ENCODE measurements at places on chromosomes 13 and 19.

GRCh38 chr13:99434258-99434788 is 66.9 kb upstream of the TM9SF2 start:
- H3K27ac ChIP-seq: no peak overlapping the region
- H3K4me3 ChIP-seq: no peak overlapping the region
- peaks cover 6% of the 10 kb centered on the region for H3K27me3 ChIP-seq

- DNase-seq: peak; percentile 5
- H3K36me3 ChIP-seq: no peaks in the 10 kb centered on the region
- peaks cover 2% of the 10 kb centered on the region for H3K27me3 ChIP-seq
- no peak overlapping the region for H3K27ac ChIP-seq
- no peaks in the 10 kb centered on the region for H3K4me1 ChIP-seq
Measured at GRCh38 chr13:111961236-111961635, 105.7 kb upstream of the SOX1 start.

GRCh38 chr13:75373988-75374387 is 108.0 kb downstream of the TBC1D4 start:
- H3K27ac ChIP-seq: peak overlapping the region; percentile 13
- H3K27me3 ChIP-seq: no peaks in the 10 kb centered on the region
- no peak for DNase-seq
- H3K4me1 ChIP-seq: peaks cover 22% of the 10 kb centered on the region

GRCh38 chr13:99258210-99258860 is at the start of gene GPR18:
Gene GPR18, minus strand, starts transcription at chr13:99258379. Its CDS starts 2,507 bp downstream, at chr13:99255872.
- peaks cover 14% of the 10 kb centered on the region for H3K36me3 ChIP-seq
- H3K4me3 ChIP-seq: no peak within 1 kb of the TSS
- H3K27me3 ChIP-seq: no peaks in the 10 kb centered on the region
- no peaks in the 10 kb centered on the region for H3K4me1 ChIP-seq

DNA sequence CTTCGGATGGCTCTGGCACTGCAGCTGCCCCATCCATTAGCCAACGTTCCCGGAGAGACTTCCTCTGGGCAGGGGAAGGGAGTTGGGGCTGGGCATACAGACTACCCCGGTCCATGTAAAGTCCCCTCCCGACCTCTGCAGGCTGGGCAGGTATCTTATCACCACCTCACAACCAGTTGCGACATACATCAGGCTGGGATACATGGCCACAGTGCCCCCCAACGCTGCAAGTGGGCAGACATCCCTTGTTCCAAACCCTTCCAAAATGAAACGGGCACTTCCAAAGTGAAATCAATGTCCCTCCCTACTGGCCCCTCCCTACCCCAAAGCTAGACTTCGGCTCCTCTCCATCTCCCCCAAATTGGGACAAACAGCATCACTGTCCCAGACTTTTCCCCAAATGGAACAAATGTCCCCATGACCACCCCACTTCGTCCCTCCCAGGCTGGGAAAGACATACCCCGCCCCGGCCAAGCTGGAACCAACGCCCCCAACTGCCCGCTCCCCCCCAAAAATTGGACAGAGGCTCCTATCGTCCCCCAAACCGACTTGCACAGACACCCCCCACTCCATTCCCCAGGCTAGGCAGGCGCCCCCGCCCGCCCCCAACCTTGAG is 5.0 kb downstream of the PALM3 start:
- H3K27ac ChIP-seq: no peak overlapping the region
- no peak for DNase-seq

- H3K4me3 ChIP-seq: no peak overlapping the region
- H3K4me1 ChIP-seq: peaks cover 6% of the 10 kb centered on the region
- no peaks in the 10 kb centered on the region for H3K27me3 ChIP-seq
- H3K36me3 ChIP-seq: no peaks in the 10 kb centered on the region
- H3K27ac ChIP-seq: no peak overlapping the region
Measured at GRCh38 chr13:42027286-42027685, 21.2 kb upstream of the DGKH start.

DNA sequence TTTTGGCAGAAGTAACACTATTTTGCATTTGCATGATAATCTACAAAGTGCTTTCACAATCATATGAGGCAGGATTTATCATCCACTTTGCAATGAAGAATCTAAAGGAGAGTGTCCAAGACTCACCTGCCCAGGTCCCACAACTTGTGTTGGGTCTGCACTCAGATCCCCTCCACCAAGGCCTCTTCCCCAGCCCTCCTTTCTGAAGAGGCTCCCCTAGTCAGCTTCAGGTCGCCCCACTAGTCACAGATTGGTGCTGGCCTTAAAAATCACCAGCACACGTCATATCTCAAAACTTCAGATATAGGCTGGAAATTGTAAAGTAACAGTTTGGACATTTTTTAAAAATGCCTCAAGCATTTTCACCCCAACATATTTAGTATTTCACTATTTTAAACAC is 17.5 kb downstream of the ATP7B start:
- DNase-seq: no peak
- H3K27ac ChIP-seq: peak overlapping the region; percentile 26
- H3K27me3 ChIP-seq: no peaks in the 10 kb centered on the region
- H3K36me3 ChIP-seq: peaks cover 4% of the 10 kb centered on the region
- H3K4me1 ChIP-seq: peaks cover 49% of the 10 kb centered on the region

DNA sequence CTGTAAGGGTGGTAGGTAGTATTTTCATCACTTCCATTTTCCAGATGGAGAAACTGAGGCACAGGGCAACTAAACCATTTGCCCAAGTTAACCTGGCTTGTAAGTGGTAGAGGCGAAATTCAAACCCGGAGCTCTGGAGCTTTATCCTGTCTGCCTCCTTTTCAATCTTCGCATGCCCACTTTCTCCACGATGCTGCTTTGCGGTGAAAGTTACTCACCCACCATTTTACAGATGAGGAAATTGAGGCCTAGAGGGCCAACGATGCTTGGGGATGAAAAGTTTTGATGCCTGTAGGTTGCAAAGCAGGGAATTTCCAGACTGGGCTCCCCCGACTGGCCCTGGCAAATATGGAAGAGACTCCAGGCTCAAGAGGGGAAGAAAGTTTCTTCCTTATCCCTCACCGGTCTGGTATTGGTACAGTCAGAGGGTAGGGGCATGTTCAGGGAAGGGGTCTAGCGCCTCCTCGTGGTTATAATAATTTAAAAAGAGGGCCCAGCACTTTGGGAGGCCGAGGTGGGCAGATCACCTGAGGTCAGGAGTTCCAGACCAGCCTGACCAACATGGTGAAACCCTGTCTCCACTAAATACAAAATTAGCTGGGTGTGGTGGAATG is 1.9 kb upstream of the SH2D3A start:
- peaks cover 21% of the 10 kb centered on the region for H3K4me1 ChIP-seq
- no peaks in the 10 kb centered on the region for H3K36me3 ChIP-seq
- no peak overlapping the region for H3K27ac ChIP-seq
- no peak for DNase-seq
- H3K4me3 ChIP-seq: no peak overlapping the region
